ENCODE measurements at places on chromosomes 5 and 9.
A peak's percentile ranks its signal among the peaks of the same experiment; 100 is the strongest.

DNA sequence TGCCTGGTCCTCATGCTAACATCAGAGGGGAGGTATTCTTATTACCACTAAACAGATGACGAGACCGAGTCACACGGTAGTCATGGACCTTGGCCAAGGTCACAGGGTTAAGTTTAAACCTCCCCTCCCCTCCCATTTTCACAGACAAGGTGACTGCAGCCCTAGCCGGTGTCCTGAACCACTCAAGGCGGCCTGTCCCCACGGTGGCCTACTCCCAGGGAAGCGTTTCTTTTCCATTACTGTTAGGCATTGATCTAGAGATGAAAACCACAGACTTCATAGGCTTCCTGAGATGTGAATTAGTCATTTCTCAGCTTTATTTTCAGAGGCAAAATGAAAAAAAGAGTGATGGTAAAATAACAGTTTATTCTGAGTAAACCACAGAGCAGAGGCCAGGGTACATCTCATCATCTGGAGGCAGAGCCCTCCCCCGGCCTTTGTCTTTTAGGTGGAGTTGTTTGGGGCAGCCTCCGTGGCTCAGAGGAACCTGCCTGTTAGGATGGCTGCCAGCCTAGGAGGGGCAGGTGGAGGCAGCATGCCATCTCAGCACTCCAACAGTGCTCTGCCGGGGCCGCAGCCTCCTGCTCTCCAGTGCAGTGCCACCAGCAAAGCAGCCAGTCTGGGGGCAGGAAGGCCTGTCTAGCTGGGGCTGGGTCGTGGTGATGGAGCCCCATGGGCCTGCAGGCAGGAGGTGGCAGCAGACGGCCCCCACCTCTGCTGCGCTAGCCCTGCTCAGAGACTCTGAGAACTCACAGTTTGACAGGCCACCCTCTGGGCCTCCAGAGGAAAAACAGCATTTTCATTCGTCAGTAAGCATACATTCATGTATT is 71.2 kb downstream of the RAPGEF1 start:
- peaks cover 71% of the 10 kb centered on the region for H3K4me1 ChIP-seq
- DNase-seq, result no peak
- no peaks in the 10 kb centered on the region for H3K36me3 ChIP-seq

DNA sequence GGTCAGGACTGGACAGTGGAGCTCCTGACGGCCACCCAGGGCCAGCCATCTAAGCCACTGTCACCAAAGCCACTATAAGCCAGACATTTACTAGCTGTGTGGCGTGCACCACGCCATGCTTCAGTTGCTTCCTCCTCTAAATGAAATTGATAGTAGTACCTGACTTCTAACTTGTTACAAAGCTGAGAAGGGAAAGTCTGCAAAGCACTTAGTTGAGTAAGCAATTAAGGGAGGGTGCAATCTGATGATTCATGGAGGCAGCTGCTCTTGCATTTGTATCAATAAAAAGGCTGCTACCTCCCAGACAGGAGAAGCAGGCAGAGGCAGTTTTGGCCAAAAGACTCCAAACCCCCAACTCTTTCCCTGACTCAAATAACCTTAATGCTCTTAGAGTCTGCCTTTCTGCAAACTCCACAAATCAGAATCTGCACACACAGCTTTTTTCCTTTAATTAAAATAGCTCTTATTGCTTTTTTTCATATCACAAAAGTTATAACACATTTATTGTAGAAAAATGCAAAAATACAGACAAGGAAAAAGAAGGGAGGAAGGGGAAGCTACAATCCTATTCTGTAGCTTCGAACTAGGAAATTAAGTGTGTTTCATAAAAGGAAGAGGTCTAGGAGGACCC is 19.3 kb upstream of the RAPGEF1 start:
- H3K4me3 ChIP-seq, result no peak overlapping the region
- peaks cover 67% of the 10 kb centered on the region for H3K27me3 ChIP-seq
- H3K4me1 ChIP-seq, result peaks cover 7% of the 10 kb centered on the region
- H3K27ac ChIP-seq, result no peak overlapping the region

GRCh38 chr5:149229298-149229937 is 42.2 kb upstream of the AFAP1L1 start:
- H3K27me3 ChIP-seq, result no peaks in the 10 kb centered on the region
- DNase-seq, result no peak
- peaks cover 26% of the 10 kb centered on the region for H3K4me1 ChIP-seq
- H3K36me3 ChIP-seq, result peaks cover 17% of the 10 kb centered on the region
- H3K4me3 ChIP-seq, result no peak overlapping the region

DNA sequence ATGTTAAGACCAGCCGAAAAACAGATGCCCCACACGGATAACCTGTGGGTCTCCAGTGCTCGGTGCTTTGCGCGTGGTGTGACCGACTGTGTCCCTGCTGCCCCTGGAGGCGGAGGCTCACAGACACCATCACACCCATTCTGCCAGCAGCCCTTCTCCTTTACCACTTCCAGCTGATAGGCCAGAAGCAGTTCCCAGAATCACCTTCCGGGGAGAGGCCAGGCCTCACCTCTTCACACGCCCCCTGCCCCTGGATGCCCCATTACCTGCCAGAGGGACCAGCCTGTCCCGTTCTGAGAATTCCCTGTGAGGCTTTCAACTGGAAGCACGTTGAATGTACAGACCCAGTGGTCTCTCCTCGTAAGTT is 21.6 kb upstream of the LRRC14B start:
- no peaks in the 10 kb centered on the region for H3K36me3 ChIP-seq
- H3K4me3 ChIP-seq, result no peak overlapping the region
- H3K27me3 ChIP-seq, result peaks cover 17% of the 10 kb centered on the region
- no peak for DNase-seq

- no peak overlapping the region for H3K27ac ChIP-seq
- H3K4me1 ChIP-seq, result peaks cover 8% of the 10 kb centered on the region
- DNase-seq, result no peak
- no peak overlapping the region for H3K4me3 ChIP-seq
- no peaks in the 10 kb centered on the region for H3K27me3 ChIP-seq
Observed at GRCh38 chr5:159032656-159033350, 66.9 kb downstream of the EBF1 start.

DNA sequence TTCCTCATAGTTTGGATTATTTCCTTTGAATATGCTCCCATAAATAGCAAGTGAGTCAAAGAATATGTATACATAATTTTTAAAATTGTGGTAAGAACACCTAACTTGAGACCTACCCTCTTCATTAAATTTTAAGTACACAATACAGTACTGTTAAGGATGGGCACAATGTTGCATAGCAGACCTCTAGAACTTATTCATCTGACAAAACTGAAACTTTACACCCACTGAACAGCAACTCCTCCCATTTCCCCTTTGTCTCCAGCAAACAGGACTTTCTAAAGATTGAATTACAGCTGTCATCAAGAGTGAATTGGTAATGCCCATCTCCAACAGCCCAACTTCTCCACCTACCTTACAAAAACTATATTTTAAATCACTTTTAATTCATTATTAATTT is 388.9 kb downstream of the HTR1A start:
- no peaks in the 10 kb centered on the region for H3K36me3 ChIP-seq
- no peak overlapping the region for H3K27ac ChIP-seq
- no peak for DNase-seq
- H3K4me3 ChIP-seq, result no peak overlapping the region

- H3K27ac ChIP-seq, result no peak overlapping the region
- no peak for DNase-seq
- H3K27me3 ChIP-seq, result no peaks in the 10 kb centered on the region
- H3K36me3 ChIP-seq, result no peaks in the 10 kb centered on the region
Observed at GRCh38 chr5:35753500-35753899, 103.2 kb upstream of the IL7R start.

GRCh38 chr5:55993731-55994494 is 850 bp downstream of the IL6ST start:
- H3K36me3 ChIP-seq, result no peaks in the 10 kb centered on the region
- DNase-seq, result no peak
- no peaks in the 10 kb centered on the region for H3K27me3 ChIP-seq
- peaks cover 25% of the 10 kb centered on the region for H3K4me1 ChIP-seq
- H3K27ac ChIP-seq, result peak overlapping the region; percentile 99
- H3K4me3 ChIP-seq, result peak overlapping the region; percentile 90

GRCh38 chr5:118126159-118126558 is 862.2 kb downstream of the DTWD2 start:
- no peaks in the 10 kb centered on the region for H3K36me3 ChIP-seq
- no peak for DNase-seq
- H3K4me3 ChIP-seq, result no peak overlapping the region
- H3K4me1 ChIP-seq, result no peaks in the 10 kb centered on the region

GRCh38 chr9:129126749-129127618 is 15.8 kb downstream of the PTPA start:
- no peak for DNase-seq
- no peaks in the 10 kb centered on the region for H3K27me3 ChIP-seq
- peaks cover 10% of the 10 kb centered on the region for H3K4me1 ChIP-seq
- H3K36me3 ChIP-seq, result peaks cover 91% of the 10 kb centered on the region

DNA sequence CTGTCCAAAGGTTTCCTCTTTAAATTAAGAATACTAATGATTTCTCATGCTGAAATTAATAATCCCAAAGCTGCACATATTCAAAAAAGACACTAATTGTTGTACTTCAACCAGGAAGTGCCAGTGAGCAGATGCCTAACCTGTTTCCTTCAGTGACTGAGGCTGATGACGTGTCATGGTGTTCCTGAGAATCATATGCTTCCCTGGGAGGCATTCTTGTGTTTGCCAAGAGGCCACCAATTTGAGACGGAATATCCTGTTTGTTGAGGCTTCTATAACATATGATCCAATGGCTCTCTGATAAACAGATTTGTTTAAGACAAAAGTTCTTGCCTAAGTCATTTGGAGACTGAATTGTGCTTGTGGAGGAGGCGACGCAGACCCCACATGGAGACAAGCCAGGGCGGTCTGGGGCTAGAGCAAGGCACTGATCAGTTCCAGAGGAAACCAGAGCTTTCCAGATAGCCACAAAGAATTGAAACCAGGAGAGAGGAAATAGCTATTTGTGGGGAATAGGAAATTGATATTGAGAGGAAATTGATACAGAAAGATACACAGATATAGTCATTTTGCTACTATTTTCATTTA is 66.4 kb upstream of the ZNF608 start:
- H3K4me3 ChIP-seq, result no peak overlapping the region
- no peak overlapping the region for H3K27ac ChIP-seq
- H3K27me3 ChIP-seq, result no peaks in the 10 kb centered on the region
- H3K36me3 ChIP-seq, result no peaks in the 10 kb centered on the region

All from esophagus muscularis mucosa (tissue), 4 donors.